ENCODE measurements at places on chromosomes 4 and X.

DNA sequence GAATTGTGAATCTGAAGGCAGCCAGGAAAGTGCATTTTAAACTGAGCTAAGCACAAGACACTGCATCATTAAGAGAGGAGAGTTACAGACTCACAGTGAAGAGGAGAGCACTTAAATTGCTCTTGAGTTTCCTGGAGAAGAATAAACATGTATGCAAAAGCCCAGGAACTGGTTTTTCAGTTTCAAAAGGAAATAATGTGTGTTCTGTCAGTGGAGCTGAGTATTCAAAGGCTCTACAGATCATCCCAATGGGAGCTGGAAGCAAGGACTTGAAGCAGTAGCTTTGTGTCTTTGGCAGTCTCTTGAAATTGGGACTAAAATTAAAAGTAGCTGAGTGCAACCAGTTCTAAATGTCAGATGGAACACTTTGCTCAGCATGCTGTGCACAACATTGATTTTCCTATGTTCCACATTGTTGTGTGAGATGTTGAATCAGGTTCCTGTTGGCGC lies 147.5 kb upstream of the ANK2 start:
- no peak for DNase-seq

GRCh38 chrX:12972243-12972642 lies 2.7 kb upstream of the TMSB4X start:
- no peak for DNase-seq

GRCh38 chrX:73562458-73562857 lies 539 bp upstream of the CHIC1 start:
- DNase-seq = no peak

- DNase-seq = no peak
Measured at GRCh38 chr4:88093874-88094273, 64.6 kb downstream of the ABCG2 start.

DNA sequence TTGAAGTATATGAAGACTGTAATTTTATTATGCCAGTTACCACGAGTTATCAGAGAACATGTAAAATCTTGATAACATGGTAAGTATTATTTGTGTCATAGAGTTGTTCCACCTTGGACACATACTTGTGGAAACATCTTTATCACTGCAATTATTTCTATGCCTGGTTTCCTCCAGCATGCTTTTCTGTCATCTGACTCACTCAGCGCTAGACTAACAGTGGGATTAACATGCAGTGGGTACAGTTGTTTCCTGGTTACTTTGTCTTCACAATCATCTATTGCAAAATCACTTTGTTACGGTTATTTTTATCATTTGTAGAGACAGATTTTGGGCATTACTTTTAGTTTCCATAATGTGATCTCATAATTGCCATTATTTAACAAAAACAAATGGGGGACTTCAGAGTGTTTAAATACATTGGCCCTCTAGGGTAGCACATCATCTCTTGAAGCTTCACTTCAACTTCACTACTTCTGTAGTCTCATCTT lies at the start of gene STATH:
TSS of gene STATH (plus strand) at position 441 of the 491 bp plus-strand sequence. CDS start 2,472 bp downstream, outside the sequence.
- DNase-seq = no peak

All from stimulated activated CD8-positive, alpha-beta memory T cell treated with anti-CD3 and anti-CD28 coated beads, Interleukin-7, amount 100 ng/mL, for 4 hours (primary cell).